Stimulated activated CD8-positive, alpha-beta memory T cell treated with anti-CD3 and anti-CD28 coated beads, Interleukin-12 subunit alpha, Interleukin-12 subunit beta, amount 100 ng/mL, for 1 hour (primary cell): ENCODE measurements at places on chromosomes 2 and 18.

- no peak for DNase-seq
Measured at GRCh38 chr2:218010140-218010983, 7.6 kb upstream of the TNS1 start.

- no peak for DNase-seq
Measured at GRCh38 chr2:162838136-162838497, 450 bp downstream of the KCNH7 start.

- DNase-seq: no peak
Measured at GRCh38 chr2:205995260-205995659, 90.7 kb downstream of the INO80D start.

DNA sequence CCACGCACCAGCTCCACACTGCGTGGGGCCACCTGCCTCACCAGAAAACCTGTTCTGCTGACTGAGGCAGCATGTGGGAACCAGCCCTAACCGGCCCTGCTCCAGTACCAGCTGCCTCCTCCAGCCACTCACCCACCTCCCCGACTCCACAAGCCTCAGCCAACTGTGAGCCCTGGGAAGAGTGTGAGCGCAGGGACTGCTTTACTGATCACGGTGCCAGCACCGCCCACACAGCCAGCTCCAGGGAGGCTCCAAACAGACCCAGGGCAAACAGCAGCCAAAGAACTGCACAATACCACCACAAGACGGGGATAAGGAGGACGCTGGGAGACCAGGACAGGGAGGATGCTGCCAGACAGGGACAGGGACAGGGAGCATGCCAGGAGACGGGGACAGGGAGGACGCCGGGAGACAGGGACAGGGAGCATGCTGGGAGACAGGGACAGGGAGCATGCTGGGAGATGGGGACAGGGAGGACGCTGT lies 28.4 kb downstream of the EIPR1 start:
- no peak for DNase-seq

DNA sequence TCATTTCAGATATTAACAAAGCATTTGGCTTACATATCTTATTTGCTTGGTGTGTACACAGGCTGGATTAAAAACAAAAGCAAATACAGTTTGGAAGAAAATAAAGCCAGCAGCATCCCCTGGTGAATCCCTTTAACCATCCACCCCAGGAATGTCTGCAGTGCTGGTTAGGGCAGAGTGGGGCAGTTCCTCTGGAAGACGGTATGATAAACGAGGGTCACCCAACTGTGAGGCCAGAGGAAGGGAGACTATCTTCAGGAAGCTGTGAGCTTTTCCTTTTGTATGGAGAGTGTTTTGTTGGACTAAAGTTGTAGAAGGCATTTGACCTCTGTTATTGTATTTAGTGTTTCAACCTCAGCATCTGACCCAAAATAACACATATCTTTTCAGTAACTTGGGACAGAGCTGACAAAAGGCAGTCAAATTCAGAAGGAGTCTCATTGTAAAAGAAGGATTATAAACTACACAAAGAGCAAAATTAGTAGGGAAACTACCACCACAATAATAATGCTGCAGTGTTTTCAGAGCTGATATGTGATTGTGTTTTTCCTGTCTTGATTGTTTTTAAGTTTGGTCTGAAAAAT lies 159.1 kb downstream of the FMNL2 start:
- DNase-seq: no peak

- no peak for DNase-seq
Measured at GRCh38 chr2:128930101-128930500, 611.4 kb upstream of the HS6ST1 start.

DNA sequence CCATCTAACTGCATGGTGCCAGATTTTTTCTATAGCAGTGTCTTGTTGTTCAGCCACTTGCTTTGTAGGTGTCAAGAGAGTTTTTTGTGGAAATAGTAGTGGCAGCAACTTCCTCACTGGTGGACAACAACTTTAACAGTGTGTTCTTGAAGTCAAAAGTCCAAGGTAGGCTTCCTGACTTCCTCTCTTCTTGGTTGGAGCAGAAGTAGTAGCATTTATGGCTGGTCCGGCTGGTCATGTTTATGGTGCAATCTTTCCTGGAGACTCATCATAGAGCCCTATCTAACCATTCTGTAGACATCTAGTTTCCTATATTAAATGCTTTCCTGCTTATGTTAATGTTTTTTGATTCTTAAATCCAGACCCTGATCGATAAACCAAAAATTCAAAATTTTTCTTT lies 11.7 kb downstream of the GPR75 start:
- DNase-seq: no peak

DNA sequence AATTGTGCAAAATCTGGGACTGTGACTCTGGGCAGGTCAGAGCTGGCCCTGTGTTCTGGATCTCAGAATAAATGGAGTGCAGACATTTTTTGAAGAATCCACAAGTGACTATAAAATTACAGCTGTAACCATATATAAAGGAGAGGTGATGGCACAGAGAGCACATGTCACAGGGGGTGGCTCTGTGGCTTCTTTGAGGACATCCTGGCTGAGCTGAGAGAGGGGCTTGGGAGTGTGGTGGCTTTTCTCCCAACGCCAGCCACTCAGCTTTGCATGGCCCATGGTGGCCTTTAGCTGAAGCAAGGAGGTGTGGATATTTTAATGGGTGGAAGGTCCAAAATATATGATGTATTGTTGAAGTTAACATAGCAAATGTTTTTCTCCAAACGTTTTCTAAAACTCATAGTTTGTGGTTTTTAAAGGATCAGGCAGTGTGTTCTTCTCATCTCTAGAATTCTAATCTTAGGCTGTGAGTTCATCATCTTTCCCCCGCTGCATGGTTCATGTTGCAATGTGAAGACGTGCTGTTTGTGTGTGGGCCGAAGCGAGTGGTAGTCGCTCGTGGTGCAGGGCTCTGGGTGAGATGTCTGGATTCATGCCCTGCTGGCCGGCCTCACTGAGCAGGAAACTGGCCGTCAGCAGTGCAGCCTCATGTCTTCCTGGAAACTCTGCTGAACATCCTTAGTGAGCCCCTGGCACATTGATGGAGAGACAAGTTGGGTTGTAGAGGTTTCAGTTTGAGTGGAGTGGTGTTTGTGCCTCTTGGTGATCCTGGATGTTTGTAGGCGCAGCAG lies 109.9 kb downstream of the ZNF236 start:
- no peak for DNase-seq

GRCh38 chr2:12737297-12737696 lies 20.6 kb downstream of the TRIB2 start:
- DNase-seq: no peak

GRCh38 chr18:44651478-44651877 lies 29.2 kb upstream of the SETBP1 start:
- no peak for DNase-seq

GRCh38 chr2:101307950-101308431 lies 510 bp downstream of the RNF149 start:
- DNase-seq: no peak

GRCh38 chr2:152470861-152471854 lies 136.2 kb downstream of the FMNL2 start:
- DNase-seq: no peak

DNA sequence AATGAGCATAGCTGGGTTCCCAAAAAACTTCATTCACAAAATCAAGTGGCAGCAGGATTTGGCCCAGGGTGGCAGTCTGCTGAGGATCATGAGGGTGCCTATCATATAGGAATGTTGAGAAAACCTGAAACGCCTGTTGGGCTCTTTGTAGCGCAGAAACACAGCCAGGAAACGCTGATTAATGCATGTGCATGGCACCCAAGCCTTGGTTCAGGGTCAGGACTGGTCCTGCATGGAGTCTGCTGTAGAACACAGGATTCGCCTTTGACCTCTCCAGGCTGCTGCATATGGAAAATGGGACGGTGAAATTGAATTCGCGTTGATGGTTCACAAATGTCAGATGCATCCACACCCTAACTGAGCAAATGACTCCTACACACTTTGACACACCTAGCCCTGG lies 227.9 kb upstream of the COPS8 start:
- DNase-seq: no peak

DNA sequence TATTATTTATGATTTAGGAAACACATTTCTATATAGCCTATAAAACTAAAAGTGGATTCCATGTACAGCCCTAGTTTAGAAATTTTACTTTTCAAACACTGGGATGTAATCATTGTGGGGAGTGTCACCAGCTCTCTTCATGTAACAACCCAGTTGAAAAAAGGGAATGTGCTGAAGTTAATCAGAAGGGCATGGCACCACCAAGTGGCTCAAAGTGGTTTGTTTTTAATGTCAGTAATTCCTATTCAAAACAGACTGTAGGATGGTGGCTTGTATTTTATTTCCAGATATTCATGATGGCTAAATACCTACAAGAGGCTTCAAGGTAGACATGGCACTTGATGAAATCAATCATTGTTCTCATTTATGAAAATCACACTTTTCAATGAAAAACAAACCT lies 58.1 kb upstream of the TMEM182 start:
- no peak for DNase-seq

GRCh38 chr2:19900931-19901441 lies 797 bp downstream of the TTC32 start:
- DNase-seq: no peak

- no peak for DNase-seq
Measured at GRCh38 chr2:75960472-75961009, 249.8 kb upstream of the GCFC2 start.

DNA sequence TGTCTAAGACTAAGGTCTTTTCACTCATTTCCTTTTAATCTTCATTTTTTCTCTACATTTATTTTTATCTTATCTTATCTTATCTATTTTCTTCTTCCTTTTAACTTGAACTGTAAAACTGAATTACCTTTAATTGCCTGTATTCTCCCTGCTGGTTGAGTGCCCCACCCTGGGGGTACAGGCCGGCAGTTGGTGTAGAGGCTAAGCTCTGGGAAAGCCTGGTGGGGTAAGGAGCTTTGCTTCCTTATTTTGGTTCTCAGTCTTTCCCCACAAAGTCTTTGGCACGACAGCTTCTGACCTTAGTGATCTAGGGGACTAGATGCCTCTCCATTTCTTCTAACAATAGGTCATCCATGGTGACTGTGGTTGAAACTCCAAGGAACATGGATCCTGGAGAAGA lies 26.8 kb upstream of the HAAO start:
- DNase-seq: no peak

GRCh38 chr2:225310745-225311144 lies 88.8 kb upstream of the NYAP2 start:
- DNase-seq: no peak

- no peak for DNase-seq
Measured at GRCh38 chr2:45684756-45685155, 33.3 kb downstream of the PRKCE start.

- DNase-seq: no peak
Measured at GRCh38 chr18:57205641-57206040, 58.8 kb downstream of the BOD1L2 start.
